NCI-H2029 treated with DMSO at 0.1 percent for 48 hours (cell line): ENCODE measurements at places on chromosomes 1 and 21.

GRCh38 chr1:8671306-8671917 is 146.0 kb downstream of the RERE start:
- peak; percentile 30 for DNase-seq

DNA sequence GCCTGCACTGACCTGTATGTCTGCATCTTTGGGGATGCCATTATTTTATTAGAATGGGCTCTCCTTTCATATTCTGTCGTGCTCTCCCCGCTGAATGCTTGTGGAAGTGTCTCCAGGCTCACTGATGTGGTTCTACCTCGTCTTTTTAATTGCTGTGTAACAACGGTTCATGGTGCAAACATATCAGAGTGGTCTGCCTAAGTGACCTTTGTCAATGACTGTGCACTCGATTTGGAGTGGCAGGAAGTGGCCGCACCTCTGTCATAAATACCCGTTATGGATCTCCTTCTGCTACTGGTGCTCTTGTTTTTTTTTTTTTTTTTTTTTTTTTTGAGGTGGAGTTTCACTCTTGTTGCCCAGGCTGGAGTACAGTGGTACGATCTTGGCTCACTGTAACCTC is 38.3 kb downstream of the SPSB1 start:
- peak; percentile 27 for DNase-seq

DNA sequence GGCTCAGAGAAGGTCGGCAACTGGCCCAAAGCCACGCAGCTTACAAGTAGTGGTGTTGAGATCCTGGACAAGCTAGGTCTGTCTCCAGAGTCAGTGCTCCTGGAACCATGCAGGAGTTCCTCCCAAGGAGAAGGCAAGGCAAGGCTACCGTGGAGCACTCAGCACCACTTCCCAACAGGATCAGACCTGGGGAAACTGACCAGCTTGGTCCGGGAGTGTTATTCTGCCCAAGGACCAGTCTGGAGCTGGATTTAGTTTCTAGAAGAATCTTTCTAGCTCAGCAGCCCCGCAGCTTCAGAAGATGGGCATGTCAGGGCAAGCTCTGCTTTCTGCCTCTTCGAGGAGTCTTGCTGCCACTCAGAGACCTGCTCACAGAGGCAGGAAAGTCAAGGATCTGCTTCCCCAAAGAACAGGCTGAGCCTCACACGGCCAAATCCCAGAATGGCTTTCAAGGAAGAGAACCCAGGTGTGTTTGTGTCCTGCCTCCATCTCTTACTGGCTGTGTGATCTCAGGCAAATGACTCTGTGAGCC is 302.8 kb downstream of the MATN1 start:
- DNase-seq, result no peak

- DNase-seq, result no peak
These were observed 22.1 kb downstream of the PTPRU start for GRCh38 chr1:29258189-29258975.

DNA sequence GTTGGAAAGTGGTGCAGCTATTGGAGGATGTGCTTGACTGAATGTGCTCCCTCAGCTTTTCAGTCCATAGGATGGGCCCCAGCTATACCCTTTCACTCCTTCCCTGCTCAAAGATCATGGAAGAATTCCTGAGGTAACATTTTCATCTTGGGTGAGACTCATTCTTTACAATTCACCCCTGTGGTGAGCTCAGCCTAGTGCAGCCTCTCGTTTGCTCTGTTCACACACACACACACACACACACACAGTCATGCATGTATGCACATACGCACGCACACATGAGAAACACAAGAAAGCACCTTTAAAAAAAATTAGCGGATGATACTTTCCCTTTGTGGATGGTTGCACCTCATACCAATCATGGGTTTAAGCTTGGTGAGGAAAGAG is 25.8 kb downstream of the CCN1 start:
- DNase-seq, result no peak

DNA sequence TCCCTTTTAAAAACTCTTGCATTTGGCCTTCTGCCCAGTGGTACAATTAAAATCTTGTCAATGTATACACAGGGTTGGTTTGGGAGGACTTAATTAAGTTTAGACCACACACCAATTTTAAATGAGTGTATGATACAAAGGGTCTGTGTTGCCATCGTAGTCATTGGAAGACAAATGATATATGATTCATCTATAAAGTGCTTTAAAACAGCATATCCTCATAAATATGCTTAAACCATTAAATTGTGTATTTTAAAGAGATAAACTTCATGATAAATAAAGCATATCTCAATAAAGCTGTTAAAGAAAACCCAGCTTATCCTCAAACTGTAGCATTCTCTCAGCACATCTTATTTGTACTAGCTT is 69.5 kb downstream of the LUZP1 start:
- DNase-seq, result no peak
